NCI-H2029 treated with DMSO at 0.1 percent for 48 hours (cell line): ENCODE measurements at places on chromosomes 1 and 21.

GRCh38 chr1:180029524-180030135, 75.0 kb downstream of the CEP350 start:
- no peak for DNase-seq

DNA sequence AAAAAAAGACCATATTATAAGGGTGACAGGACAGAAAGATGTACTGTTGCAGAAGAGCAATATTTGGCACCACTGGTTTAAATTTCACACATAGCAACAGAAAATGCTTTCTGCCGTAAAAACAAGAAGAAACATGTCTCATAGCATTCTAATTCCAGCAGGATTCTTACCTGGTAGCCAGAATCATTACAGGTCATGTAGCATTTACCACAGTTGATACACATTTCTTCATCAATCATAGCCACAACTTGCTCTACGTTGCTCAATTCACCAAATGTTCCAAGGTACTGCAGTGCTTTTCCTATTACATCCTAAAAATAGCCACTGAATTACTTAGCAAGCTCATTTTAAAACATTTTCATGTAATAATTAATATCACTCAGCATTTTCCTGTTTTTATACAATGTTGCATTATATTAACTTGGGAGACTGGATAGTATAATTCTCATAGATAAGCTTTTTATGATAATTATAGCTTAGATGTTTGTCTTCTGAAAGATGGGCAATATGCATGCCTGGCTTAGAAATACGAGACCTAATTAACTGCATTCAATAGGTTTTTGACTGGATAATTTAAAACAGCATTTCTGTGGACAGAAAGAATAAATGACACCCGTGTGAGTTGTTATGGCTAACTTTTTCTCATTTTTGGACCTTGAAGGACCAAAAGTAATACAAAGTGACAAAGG, 360.7 kb downstream of the PTBP2 start:
- no peak for DNase-seq

GRCh38 chr21:28396421-28396820, 596.3 kb downstream of the LTN1 start:
- no peak for DNase-seq

DNA sequence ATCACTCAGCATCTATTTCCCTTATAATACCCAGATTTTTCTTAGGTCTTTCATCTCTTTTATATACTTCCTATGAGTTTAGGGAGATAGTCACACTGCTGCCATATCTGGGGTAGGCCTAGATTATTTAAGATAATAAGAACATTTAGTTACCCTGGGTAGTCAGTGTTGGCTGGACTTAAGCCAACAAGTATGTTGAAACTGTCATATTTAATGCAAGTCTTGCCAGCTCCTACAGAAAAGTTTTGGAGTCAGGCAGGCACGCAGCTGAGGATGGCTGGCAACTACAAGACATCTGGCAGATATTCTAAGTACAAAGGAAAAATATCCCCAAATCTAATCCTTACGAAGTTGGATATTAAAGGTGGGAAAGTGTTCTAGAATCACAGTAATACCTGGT, 19.2 kb upstream of the DEPDC1 start:
- DNase-seq = no peak

GRCh38 chr1:232988572-232989040, 38.2 kb downstream of the NTPCR start:
- DNase-seq = no peak

DNA sequence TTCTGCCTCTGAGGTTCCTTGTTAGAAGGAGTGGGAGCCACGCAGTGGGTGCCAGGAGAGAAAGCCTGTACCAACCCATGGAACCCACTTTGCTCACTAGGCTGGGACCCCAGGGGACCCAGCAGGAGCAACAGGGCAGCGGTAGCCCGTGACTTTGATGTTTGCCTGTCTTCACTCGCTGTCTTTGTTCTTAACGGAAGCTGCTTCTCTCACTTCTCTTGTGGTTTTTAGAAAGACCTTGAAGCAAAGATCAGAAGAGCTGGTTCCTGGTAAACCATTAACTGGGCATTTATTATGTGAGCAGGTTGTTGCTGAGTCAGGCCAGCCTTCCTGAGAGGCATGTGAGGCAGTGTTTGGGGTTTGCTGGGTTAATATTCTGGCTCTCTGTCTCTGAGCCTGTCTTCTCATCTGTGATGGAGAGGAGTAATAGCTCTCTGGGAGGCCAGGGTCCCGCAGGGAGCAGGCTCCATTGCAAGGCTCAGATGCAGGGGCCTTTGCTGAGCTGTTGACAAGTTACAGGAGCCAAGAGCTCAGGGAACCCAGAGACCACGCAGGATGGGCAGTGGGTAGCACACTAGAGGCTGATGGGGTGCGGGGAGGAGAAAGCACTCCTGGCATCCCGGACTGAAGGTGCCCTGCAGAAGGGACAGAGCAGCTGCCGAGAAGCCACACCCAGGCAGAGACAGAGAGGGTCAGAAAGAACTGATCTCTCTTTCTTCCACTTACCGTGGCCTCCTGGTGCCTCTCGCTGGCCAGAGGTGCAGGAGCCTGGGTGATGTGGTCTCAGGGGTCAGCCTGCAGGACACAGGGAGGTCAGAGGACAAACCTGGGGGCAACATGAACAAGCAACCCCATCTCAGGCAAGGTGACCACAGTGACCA, 367.5 kb upstream of the C1orf174 start:
- DNase-seq = no peak

- DNase-seq = no peak
These were observed 24.6 kb downstream of the MIXL1 start for GRCh38 chr1:226248091-226248490.

DNA sequence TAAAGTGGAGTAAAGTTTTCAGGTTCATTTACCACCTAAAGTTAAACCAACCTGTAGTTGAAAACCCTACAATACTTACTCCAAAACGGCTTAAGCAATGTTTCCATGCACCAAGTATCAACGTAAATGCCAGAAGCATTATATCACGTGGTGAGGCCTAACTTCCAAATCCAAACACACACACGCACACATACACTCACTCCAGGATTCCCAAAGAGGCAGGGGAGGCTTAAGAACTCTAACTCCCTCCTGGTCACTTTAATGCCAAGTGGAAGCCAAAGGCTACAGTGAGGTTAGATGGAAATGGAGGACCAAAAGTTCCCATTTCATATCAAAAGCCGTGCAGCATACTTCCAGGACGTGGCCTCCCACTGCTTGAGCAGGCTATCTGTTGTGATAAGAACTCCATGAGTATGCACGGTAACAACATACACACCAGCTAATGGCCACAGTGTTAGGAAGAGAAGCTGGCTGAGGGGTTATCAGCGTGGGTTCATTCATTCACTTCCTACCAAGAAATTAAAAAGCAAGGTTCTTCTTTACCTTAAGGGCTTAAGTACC, 224.1 kb downstream of the SLC45A1 start:
- DNase-seq = no peak
